ENCODE measurements at places on chromosomes 12 and 14.

DNA sequence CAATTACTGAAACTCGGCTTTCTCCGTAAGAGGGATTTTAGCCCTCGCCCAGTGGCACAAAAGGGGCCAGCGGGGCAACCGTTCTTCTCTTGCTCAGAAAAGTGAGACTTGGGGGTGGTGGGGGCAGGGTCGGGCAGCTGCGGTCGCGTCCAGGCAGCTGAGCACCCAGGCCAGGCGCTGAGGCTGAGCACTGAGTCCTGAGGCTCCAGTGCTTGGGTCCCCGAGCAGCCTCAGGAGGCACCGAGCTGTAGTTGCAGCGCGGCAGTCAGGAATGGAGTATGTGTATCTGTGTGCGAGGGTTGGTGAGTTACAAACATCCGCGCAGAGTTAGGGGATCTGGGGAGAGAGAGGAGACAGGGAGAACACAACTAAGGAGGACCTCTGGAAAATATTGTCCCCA lies 4.1 kb upstream of the HOXC6 start:
- DNase-seq, result no peak

- DNase-seq, result peak; percentile 33
Measured at GRCh38 chr14:37034410-37035285, 137.8 kb downstream of the SLC25A21 start.

DNA sequence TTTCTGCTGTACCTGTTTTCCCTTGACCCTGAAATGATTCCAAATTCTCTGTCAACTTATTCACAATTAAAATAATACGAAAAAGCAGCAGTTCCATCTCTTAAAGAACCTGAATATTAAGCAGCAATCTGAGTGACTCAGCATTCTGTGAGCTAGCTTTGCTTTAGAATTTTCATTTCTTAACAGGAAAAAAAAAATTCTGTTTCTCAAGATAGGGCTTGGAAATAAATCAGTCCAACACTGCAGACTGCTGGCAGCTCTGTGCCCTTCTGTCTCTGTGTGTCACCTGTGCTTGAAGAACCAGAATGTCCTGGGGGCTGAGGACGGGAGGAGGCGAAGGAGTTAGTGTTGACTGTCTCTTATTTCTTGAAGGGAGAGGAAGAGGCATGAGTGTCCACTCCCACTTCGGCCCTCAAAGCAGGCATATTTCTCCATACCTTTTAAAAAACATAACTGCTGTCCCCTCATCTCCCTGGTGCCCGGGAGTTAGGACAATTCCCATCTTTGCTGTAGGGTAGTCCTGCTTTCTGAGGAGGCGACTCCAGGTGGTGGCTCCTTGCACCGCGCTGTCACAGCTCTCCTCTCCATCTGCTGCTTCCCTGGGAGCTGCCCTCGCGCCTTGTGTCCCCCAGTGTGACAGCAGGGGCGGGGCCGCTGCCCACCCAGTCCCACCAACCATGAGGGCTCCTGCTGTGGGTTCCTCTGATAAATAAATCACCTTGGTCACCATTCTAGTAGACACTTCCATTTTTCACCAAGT lies 203.1 kb downstream of the CALM1 start:
- peak; percentile 32 for DNase-seq

GRCh38 chr12:67590149-67590790 lies 58.3 kb upstream of the DYRK2 start:
- DNase-seq, result no peak

DNA sequence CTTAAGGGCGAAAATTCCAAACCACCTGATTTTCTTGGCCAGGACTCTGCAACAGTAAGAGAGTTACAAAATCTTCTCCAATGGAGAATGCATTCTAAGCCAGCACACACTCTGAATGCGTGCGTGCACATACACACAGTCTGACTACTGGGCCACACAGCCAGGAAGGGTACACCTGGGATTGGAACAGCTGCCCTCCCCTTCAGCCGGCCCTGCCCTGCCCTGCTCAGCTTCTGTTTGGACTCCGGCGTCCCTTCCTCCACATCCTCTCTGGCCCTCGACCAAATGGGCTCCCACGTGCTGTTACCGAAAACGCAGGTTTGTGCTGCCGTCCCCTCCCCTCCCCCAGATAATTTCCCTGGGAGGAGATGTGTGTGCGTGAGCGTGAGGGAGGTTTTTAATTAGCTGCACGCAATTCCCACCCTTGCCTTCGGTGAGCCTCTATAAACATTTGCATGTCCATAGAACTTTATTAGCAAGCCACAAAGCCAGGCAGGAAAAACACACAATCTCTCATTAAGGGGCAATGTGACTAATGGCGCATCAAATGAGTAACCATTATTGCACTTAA lies 43.0 kb downstream of the CCNK start:
- no peak for DNase-seq
